ENCODE measurements at places on chromosomes 7 and 10.
A peak's percentile ranks its signal among the peaks of the same experiment; 100 is the strongest.

- DNase-seq = no peak
Observed at GRCh38 chr7:150860291-150860977, 8.1 kb downstream of the AOC1 start.

- DNase-seq = no peak
Observed at GRCh38 chr7:134865001-134865845, 85.8 kb downstream of the CALD1 start.

DNA sequence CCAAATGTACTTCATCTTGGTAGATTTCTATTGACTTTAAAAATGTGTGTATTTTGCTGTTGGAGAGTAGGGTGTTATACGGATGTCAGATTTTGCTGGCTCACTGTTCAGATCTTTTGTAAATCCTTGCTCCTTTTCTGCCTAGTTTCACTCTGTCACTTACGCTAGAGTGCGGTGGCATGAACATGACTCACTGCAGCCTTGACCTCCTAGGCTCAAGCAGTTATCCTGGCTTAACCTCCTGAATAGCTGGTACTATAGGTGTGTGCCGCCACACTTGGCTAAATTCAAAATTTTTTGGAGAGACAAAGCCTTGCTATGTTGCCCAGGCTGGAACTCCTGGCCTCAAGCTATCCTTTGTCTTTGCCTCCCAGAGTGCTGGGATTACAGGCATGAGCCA, 29.4 kb downstream of the BMS1 start:
- no peak for DNase-seq

DNA sequence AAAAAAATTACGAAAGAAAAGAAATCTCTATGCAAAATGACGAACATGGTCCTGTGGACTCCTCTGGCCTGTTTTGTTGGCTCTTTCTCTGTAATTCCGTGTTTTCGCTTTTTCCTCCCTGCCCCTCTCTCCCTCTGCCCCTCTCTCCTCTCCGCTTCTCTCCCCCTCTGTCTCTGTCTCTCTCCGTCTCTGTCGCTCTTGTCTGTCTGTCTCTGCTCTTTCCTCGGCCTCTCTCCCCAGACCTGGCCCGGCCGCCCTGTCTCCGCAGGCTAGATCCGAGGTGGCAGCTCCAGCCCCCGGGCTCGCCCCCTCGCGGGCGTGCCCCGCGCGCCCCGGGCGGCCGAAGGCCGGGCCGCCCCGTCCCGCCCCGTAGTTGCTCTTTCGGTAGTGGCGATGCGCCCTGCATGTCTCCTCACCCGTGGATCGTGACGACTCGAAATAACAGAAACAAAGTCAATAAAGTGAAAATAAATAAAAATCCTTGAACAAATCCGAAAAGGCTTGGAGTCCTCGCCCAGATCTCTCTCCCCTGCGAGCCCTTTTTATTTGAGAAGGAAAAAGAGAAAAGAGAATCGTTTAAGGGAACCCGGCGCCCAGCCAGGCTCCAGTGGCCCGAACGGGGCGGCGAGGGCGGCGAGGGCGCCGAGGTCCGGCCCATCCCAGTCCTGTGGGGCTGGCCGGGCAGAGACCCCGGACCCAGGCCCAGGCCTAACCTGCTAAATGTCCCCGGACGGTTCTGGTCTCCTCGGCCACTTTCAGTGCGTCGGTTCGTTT, 83.5 kb upstream of the SLF2 start:
- DNase-seq = peak; percentile 17

DNA sequence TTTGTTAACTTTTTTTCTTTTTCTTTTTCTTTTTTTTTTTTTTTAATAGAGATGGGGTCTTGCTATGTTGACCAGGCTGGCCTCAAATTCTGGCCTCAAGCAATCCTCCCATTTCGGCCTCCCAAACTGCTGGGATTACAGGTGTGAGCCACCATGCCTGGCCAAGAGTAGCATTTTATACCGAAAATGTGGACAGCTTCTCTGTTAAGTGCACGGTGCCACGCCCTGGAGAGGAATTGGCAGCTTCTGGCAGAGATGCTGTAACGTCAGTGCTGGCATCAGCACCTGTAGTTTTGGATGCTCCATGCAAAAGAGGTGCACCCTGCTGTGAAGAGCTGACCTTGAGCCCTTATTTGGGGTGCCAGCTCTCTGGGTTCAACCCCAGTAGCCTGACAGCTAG, 18.2 kb downstream of the IL15RA start:
- no peak for DNase-seq

- DNase-seq = peak; percentile 36
Observed at GRCh38 chr10:35372329-35372728, 36.0 kb downstream of the CCNY start.

GRCh38 chr7:74233655-74234285, 20.4 kb downstream of the RFC2 start:
- no peak for DNase-seq

DNA sequence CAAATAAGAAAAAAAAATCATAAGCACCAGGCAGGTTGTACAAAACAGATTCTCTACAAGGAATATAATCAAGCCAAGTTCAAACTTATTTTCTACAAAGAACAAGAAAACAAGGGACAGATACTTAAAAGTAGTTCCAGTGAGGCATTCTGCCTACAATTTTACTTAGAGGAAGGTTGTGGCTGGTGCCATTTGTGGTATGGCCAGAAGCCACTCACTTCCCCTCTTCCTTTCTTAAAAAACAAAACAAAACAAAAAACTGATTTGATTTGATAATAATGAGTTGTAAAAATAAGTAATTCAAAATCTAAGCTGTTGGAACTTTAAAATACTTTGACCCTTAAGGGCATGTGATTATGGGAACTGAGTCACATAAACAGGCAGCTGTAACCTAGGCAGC, 420.6 kb downstream of the CALN1 start:
- no peak for DNase-seq

DNA sequence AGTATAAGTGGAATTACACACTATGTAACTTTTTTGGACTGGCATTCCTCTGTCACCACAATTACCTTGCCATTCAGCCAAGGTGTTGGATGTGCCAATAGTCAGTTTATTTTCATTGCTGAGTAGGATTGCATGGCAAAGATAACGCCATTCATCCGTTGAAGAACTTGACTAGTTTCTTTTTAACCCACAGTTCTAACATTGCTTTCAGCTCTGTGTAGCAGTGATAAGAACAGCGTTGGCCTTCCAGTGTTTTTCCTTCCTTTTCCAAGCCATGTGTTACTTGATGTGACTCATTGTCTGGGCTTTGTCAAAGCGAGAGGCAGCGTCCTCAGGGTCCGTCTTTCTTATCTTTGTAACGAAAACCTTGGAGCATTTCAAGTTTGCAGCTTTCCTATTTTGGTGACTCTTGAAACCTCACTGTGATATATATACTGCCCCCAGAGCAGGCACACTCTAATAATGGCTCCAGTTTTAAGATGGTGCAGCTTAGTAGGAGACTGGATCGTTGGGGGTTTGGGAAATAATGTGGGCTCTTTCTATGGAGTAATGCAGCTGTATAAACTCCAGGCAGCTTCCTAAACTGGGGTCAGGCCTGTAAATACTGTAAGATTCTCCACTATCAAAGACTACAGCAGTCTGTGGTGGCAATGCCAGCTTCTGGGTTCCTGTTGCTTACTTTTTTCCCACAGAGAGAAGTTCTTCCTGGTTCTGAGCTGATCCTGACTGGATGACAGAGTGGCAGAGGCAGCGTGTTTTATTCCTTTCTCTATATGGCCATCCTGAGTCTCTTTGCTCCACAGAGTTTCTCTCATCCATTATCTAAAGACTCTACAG, 41.7 kb downstream of the AKR1E2 start:
- no peak for DNase-seq

- no peak for DNase-seq
Observed at GRCh38 chr7:106588422-106589197, 72.3 kb downstream of the CCDC71L start.

DNA sequence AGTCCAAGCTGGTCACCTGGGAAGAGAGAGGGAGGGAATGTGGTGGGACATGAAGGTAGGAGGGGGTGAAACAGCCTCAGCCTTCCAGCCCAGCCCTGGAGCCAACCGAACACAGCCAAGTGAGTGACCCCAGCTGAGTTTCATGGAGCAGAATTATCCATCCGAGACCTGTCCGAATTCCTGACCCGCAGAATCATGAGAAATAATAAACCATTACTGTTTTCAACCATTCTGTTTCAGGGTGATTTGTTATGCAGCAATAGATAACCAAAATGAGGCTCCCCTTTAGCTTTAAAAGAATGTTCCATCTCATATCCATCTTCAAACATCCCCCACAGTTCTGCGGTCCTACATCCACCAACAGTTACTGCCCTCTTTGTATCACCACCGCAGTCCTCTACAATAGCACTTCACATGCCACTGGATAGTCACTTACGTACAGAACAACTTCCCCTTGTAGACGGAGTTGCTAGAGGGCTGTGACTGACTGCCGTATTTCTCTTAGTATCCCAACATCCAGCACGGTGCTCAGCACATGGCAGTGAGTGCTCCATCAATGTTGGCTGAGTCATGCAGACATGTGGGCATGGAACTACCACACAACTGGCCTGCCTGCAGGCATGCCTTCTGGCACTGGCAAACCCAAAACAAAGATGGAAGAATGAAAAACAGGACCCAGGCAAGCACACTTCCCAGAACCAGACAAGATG, 18.5 kb downstream of the KIAA1549 start:
- DNase-seq = no peak

DNA sequence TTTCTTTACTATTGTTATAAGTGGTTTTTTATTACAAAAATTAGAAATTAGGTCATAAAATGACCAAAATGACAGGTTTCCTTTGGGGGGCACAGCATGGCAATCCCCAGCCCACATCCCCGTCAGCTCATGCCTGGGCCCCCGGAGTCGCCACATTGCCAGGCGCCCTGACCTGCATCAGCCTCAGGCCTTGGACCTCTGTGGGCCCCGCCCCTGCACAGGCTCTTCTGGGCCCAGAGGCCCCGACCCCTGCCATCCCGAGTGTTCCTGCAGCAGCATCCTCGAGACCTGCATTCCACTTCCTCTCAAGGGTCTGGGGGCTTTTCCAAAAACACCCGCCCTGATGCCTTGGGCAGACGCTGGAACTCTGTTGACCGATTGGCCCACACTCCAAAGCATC, 391.1 kb upstream of the MGMT start:
- DNase-seq = no peak

- DNase-seq = no peak
Observed at GRCh38 chr7:80403686-80404241, 108.1 kb downstream of the GNAT3 start.

DNA sequence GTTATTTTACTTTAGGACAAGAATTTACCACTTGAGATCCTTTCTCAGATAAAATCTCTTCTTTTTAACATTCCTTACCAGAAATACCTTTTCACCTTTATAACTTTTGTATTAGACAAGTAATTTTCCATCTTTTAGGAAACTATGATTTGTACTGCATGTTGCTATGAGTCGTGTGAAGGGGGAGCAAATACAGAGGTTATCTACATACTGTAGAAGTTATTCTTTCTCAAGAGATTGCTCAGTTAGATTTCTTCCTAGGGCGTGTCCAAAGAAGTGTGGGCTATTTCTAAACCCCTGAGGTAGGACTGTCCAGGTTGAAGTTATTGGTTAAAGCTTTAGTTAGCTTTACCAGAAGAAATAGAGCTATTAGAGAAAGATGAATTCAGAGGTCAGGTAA, 30.2 kb upstream of the ARHGAP12 start:
- no peak for DNase-seq

Data from tongue (tissue), 3 donors.